ENCODE measurements at places on chromosomes 5 and 9.
A peak's percentile ranks its signal among the peaks of the same experiment; 100 is the strongest.

GRCh38 chr9:122822056-122822455 lies 6.3 kb downstream of the PDCL start:
- no peak for DNase-seq

GRCh38 chr9:99107421-99107820 lies 2.5 kb downstream of the TGFBR1 start:
- DNase-seq: no peak

- no peak for DNase-seq
Measured at GRCh38 chr5:78974601-78975000, 10.5 kb downstream of the ARSB start.

DNA sequence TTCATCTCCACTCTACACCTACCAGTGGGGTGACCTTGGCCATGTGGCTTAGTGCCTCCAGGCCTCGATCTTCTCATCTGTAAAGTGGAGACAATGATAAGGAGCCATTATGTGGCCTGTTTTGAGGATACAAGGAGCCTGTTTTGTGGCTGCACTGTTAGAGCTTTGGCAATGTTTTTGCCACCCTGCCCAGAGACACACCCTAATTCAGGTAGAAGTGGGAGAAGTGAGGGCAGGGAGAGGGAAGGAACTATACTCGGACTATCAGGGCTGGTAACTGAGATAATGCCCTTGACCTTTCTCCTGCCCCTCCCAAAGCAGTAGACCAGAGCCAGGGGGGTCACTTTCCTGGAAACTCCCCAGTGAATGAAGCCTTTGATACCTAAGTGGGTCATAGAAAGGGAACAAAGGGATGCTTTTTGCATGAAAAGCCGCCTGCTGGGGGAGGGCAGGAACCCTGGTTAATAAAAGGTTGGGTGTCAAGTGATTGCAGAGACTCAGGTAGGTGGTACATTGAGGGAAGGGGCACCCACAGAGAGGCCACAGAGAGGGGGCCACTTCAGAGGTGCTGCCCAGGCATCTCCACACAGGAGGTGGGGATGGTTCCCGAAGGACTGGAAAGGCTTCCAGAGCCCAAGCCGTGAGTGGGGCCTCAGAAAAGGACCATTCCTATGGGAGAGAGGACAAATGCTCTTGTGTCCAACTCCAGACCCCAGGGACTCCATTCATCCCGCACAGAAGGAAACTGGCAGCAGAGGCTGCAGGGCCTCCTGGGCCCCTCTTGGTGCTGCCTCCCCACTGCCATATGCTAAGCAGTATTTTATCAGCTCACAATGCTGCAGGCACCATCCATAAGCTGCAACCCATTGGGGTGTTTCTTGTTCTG lies 42.3 kb upstream of the VDAC1 start:
- peak; percentile 76 for DNase-seq

- peak; percentile 46 for DNase-seq
Measured at GRCh38 chr9:84615544-84615943, 54.0 kb upstream of the NTRK2 start.

All from endodermal cell (in vitro differentiated cells).